Fibroblast of skin of abdomen (primary cell): ENCODE measurements at places on chromosomes 12 and 14.

- no peak for DNase-seq
Measured at GRCh38 chr14:90742729-90743128, 73.5 kb downstream of the TTC7B start.

DNA sequence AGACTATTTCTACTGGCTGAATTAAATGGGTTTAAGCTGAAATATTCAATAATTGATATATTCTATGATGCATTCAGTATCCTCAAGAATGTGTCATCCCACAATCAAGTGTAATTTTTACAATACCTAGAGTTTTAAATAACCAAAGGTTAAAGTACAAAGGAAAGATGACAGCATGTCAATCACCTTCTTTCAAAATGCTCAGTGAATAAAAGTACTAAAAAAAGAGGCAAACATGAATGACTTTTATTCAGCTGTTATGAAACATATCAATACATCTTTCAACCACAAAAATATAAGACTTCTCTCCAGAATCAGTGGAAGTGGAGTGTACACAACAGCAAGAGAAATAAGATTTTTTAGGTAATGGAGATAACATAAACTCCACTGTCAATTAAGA lies 72.0 kb downstream of the NELL2 start:
- no peak for DNase-seq

DNA sequence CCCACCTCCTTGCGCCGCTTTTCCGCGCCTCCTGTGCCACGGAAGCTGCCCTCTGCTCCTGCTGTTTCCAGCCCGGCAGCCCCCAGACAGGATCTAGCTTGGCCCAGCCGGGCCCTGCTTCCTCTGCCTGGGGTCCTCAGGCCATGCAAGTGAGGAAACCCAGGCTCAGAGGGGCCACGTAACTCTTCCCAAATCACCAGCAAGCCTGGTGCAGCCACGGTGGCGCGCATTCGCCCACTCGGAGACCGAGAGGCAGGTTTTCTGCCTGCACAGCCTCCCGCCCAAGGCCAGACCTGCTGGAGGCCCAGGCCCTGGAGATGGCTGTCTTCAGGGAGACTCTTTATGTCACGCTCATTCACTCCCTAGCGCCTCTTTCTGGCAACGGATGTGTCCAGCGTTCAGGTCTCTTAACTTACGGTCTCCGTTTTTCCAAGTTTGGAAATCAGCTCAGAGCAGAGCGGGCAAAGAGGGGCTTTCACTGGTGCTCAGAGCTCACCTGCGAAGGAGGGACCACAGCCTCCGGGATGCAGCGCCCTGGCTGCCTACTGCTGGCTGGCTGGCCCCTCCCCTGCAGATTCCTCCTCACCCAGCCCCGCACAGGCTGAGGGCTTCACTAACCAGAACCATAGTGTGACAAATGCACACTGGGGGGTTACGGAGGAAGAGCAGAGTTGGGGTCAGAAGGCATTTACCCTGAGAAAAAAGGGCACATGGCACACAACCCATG lies 20.6 kb upstream of the CEP170B start:
- DNase-seq = no peak

DNA sequence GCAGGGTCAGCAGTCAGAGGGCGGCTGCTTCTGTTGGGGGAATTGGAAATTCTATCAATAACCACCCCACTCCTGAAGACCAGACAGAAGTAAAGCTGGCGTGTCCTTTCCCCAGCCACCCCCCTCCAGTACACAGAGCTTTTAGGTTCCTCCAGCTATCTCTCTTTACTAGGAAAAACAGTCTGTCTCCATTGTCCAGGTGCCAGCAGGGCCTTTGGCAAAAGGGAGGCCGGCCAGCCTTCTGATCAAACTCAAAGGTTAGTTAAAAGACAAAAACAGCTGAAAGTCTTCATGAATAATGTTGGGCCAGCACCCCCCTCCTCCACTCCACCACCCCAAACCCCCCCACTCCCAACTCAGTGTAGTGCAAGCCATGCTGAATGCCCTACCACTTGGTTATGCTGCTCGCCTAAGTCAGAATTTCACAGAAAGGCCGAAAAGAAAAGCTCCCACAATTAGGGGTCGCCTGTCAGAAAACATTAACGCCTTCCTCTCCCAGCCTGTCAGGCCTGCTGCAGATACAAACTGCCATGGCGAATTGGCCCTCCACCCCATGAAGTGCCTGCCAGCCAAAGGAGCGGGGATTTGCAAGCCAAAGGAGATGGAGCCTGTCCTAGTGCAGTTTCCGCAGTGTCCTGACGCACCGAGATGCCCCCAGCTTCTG lies 8.9 kb downstream of the ASCL1 start:
- DNase-seq = no peak

- DNase-seq = no peak
Measured at GRCh38 chr12:80794551-80794950, 77.8 kb downstream of the MYF5 start.

- peak; percentile 82 for DNase-seq
Measured at GRCh38 chr14:70905301-70905700, 2.0 kb upstream of the PCNX1 start.

- DNase-seq = peak; percentile 10
Measured at GRCh38 chr12:2485681-2486080, 309.1 kb upstream of the FKBP4 start.

GRCh38 chr12:24815114-24815423 lies 133.8 kb downstream of the BCAT1 start:
- DNase-seq = no peak

- no peak for DNase-seq
Measured at GRCh38 chr12:68977909-68978610, 45.1 kb upstream of the CPM start.

DNA sequence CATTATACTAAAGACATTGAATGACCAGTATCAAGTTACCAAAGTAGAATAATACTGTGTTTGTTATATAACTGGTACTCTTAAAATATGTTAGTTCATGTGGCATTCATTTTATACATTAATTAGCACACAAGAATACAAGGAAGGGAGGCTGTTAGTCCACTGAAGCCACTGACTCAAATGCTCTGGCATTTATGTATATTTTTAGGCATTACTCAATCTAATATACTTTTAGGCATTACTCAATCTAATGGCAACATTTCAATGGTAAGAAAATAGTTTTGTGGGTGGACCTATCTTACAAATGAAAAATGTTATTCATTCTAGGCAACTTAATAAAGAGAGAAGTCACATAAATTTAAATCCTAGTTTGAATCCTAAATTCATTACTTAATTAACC lies 874.4 kb upstream of the USP15 start:
- peak; percentile 62 for DNase-seq

- DNase-seq = no peak
Measured at GRCh38 chr12:50612882-50613281, 108.1 kb downstream of the DIP2B start.

DNA sequence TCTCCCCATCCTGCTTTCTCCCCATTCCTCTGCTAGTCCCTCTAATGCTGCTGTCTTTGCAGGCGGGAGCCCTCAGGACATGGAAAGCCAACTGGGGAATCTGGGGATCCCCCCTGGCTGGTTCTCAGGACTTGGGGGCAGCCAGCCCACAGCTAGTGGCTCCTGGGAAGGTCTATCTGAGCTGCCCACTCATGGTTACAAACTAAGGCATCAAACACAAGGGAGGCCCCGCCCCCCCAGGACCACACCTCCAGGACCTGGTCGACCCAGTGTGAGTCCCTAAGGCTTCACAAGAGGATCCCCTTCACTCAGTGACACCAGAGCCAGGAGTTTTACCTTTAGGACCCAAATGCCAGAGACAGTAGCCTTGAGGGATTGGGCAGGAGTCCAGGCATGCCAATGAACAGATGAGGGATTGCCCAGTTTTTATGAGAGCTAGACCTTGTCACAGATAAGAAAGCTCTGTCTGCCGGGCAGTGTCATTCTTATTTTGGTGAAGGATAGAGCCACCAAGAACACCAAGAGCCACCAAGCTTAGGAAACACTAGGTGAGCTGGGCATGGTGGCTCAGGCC lies 8.0 kb upstream of the CPNE6 start:
- no peak for DNase-seq

DNA sequence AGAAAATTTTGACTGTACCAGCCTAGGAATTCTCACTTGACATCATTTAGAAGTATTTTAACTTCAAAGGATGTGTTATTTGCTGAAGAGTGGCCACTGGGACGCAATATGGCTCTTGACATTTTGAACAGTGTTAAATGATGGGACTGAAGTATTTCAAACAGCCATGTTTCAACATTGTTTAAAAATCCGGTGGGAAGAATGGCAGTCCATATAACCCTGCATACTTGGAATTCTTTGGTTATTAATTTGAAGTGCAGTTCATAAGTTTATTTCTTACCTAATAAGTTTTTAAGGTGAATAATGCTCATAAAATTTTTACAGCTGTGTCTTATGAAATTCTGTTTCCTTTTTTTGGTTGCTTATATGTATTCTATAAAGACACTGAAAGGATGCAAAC lies 8.3 kb downstream of the TMTC2 start:
- peak; percentile 65 for DNase-seq

DNA sequence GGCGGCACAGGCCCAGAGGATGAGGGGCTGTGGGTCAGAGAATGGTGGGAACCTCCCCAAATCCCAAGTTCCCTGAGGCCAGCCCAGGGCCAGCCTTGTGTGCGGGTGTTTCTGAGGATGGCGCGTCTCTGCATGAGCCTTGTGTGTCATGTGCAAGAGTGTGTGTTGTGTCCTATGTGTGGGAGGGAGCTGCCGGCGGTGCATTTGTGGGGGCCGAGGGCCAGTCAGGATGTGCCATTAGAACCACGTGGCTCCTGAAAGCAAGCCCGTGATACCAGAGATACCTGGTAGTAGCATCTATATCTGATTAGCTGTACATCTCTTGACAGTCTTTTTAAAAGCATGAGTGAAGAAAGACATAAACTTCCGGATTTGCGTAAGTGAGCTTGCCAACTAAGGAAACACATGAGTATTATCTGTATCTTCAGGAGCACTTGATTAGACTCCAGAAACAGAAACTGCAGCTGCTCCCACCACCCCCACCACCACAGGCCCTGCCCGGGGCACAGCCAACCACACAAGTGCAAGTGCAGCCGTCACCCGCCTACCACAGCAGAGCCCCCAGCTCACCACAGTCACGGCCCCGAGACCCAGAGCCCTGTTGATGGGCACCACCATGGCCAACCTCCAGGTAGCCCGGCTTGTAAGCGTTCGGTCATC lies 19.2 kb downstream of the DDX51 start:
- no peak for DNase-seq

DNA sequence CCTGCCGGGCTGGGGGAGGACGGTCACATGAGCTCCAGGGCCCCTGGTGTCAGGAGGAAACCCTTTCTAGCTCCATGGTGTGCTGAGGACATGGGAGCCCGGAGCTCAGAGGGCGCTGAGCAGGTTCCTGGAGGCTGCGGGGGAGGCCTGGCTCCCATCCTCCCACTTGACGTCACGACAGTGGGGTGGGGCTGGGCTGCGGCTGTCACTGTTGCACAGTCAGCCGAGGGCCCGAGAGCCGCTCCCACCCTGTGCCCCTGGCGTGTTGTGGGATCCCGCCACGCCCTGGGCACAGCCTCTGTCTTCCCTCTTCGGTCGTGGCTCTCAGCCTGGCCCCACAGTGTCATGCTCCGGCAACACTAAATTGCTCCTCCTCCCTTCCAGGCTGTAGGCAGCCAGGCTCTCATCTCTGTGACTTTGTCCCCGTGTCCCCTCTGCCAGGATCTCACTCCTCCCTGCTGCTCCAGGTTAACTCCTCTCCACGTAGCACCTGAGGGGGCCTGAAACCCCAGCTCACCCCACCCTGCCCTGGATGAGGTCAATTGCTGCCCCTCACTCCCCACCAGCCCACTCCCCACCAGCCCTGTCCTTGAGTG lies 33.0 kb downstream of the BEGAIN start:
- no peak for DNase-seq

- DNase-seq = peak; percentile 26
Measured at GRCh38 chr14:103561381-103562178, 877 bp downstream of the BAG5 start.

GRCh38 chr12:95653771-95654546 lies 102.7 kb upstream of the USP44 start:
- DNase-seq = peak; percentile 68

DNA sequence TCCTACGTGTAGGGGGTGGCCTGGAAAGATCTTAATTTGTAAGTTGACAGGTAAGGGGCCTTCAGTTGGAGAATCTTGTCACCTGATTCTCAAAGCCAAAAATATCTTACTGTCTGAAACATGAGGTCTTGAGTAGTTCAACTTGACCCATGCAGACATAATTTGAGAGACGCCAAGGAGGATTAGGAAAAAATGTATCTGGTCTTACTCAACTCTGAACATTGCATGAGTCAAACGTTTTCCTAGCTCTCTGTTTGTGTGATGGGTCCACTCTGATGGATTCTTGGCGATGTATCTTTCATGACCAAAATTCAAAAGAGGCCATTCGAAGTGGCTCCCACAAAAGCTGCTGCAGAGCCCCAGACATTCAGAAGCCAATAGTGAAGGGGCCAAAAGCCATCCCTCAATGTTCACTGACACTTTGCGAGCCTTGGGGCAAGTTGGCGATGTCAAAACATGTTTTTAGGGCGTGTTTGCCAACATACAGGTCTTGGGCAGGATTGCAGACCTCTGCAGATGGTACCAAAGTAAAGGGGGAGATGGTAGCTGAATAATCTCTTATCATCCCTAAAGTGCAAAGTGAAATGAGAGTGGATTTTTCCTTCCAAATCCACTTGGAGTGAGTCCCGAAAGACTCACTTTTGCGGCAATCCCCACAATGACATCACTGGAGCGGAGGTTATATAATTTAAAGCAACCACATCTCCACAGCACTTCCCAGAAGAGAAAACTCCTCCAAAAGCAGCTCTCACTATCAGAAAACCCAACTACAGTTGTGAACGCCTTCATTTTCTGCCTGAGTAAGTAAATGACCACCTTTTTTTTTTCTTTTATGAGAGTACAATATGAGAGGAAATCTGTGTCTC lies at the start of gene BDKRB1:
Gene BDKRB1, plus strand, starts transcription at position 710 of the 866 bp plus-strand sequence. CDS start 7,473 bp downstream, outside the sequence.
- peak; percentile 95 for DNase-seq

DNA sequence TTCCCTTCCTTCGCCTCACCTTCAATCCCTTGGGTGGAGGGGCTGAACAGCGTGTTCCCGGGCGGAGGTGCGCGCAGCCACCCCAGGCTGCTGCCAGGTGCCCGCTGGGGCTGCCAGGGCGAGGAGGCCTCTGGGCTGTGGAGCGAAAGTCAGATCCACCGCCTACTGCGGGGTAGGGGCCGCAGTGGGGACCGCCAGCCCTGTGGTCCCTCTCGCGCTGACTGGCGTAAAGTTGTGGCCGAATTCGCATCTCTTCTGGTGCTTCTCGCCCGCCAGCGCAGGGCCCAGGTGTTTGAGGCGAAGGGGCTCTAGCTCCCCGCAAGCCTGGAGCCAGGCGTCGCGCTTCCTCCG lies 6.9 kb upstream of the HOXC4 start:
- no peak for DNase-seq

GRCh38 chr12:26466726-26467125 lies 271.4 kb downstream of the SSPN start:
- DNase-seq = no peak
